ENCODE measurements at places on chromosomes 2 and 18. TPM values are rescaled to one million over a fixed set of nuclear protein-coding genes. Genes with fewer than 3 reads are reported as not detected.

DNA sequence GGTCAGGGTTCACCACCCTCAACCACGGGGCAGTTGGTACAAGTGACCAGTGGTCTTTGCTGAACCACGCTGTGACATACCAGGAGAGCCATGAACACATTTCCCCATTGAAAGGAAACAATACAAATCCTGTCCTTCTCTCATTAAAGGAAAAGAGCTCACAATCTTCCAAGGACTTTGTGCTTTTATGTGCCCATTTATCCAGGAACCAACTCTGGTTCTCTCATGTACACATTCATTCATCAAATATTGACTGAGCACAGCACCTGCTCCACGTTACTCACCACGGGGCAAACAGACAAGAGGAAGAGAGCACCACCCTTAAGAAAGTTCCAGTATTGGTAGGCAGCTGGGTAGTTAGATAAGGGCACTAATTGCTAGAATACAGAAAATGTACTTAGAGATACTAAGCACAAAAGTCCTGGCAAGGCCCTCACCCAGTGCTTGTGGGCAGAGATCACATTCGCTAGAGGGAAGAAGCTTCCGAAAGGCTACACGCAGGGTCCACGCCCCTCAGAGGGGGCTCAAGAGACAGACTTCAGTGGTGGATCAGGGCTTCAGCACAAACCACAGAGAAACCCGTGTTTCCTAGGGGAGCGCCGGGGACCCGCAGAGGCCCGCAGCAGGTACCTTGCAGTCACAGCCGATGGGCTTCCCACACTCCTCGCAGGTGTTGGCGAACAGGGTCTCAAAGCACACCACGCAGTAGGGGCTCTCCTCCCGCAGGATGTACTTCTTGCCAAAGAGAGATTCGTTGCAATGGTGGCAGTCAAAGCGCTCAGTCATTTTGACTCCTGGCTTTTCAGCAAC, 12.9 kb downstream of the FHL2 start:
- peak; percentile 58 for DNase-seq

DNA sequence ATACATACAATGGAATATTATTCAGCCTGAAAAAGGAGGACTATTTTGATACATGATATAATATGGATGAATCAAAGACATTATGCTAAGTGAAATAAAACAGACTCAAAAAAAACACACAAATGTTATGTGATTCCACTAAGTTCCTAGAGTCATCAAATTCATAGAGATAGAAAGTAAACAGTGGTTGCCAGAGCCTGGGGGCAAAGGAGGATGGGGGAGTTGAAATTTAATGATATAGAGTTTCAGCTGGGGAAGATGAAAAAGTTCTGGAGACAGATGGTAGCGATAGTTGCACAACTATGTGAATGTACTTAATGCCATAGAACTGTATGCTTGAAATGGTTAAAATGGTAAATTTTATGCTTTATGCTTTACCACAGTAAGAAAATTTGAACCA, 119.7 kb downstream of the METTL4 start:
- DNase-seq: no peak

GRCh38 chr2:219175928-219176817, 552 bp downstream of the CNPPD1 start:
- peak; percentile 77 for DNase-seq

DNA sequence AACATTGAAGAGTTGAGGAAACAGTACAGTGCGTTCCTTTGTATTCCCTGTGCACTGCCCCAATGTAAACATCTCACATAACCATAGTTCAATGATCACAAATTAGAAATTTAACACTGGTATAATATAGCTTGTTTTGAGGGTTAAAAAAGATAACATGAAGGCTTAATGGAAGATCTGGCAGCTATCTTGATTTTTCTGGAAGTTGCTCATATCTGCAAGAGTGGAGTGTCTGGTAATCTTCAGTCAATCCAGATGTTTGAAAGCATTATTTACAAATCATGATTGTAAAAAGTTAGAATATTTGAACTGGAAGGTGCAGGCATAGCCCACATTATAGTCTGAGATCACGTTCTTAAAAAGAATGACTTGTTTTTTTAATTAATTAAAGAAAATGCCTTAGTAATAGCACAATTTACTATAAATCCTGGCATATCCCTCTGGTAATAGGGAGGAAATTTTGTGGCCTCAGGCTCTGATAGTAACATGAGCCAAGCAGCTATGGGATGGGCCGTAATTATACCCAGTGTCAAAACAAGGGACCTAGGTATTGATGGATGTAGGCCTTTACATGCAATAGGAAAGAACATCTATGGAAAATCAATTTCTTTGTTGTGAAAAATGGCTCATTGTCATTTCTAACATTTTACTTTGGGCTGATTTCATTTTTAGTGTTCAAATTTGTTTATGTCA, 418.0 kb downstream of the THSD7B start:
- no peak for DNase-seq

DNA sequence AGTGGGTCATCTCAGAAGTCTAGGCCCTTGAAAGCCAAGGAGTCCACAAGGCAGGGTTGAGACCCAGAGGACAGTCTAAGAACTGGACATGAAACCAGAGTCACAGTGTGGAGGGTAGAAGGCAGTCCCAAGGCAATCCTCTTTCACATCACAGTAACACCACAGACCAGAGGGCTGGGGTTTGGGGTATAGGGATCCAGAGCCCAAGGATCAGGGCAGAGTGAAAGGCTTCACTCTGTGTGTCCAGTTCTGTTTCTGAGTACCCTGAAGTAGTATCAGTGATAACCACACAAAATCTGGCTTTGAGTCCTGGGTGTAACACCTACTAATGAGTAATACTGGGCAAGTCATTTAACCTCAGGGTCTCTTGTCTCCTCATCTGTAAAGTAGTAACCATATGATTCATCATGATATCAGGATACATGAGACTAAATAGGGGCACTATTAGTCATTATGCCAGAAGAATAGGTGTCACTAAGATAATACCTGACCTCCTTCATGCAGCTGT, 91.0 kb downstream of the ICA1L start:
- DNase-seq: no peak

DNA sequence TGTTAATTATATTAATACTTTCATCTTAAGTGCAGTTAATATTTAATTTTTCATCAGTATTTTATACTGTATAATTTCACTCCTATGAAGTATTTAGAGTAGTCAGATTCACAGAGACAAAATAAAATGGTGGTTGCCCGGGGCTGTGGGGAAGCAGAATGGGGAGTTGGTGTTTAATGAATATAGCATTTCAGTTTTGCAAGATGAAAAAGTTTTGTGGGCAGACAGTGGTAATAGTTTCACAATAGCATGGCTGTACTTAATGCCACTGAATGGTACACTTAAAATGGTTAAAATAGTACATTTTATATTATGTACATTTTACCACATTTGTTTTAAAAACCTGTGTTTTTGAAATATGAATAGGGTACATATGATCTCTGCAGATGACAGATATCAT, 31.2 kb downstream of the CFAP221 start:
- DNase-seq: no peak

GRCh38 chr2:81283081-81283480, 978.5 kb upstream of the LRRTM1 start:
- no peak for DNase-seq

DNA sequence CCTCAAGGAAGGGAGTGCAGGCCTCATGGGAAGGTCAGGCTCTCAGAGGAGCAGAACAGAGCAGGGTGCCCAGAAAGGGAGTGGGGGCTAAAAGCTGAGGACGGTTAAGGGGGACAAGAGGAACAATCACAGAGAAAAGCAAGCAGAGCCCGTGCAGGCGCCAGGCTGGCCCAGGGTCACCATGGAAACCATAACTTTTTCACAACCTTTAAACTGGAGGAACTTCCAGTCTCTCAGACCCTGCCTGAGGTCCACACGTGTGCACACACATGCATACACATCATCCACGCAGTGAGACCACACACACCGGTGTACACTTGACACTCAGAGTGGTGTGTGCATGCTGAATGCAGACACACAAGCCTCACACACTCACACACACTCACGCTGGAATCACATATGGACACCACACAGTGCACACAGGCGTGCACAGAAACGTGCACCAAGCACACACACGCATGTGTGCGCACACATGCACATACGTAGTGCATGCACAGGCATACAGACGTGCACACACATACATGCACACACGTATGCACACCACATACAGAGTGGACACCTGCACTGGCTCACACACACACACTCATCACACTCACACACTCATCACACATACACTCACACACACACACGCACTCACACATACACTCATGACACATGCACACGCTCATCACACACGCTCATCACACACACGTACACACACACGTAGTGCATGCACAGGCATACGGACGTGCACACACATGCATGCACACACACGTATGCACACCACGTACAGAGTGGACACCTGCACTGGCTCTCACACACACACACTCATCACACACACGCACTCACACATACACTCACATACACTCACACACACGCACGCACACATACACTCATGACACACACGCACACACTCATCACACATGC, 37.2 kb upstream of the SNED1 start:
- DNase-seq: peak; percentile 58

DNA sequence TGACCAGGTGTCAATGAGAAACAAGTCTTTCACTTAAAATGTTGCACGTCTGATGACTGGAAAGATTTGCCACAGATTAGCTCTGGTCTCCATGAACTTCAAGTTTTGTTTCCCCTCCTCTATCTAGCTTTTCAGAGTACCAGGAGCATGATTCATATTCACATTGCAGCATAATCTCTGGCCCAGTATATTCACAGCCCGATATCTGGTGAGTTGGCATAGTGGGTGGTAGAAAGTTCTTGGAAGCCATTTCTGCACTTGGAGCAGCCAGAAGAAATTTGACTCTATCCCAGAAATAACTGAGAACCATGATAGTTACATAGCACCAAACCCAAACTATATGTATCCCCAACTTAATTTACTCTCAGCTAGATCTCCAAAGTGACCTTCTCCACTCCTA, 503.9 kb downstream of the PID1 start:
- DNase-seq: no peak

NT5DC4 gene
- not detected for total RNA-seq

DGKD gene
- total RNA-seq: 35.8 TPM

UGT1A10 gene
- not detected for total RNA-seq

RND3 gene
- total RNA-seq: 56.9 TPM

MERTK gene
- total RNA-seq: 18.9 TPM

BOK gene
- 31.1 TPM for total RNA-seq

TUBA4B gene
- total RNA-seq: not detected

All from sciatic nerve (tissue), 2 donors.